ENCODE measurements at places on chromosomes 2 and 18.

DNA sequence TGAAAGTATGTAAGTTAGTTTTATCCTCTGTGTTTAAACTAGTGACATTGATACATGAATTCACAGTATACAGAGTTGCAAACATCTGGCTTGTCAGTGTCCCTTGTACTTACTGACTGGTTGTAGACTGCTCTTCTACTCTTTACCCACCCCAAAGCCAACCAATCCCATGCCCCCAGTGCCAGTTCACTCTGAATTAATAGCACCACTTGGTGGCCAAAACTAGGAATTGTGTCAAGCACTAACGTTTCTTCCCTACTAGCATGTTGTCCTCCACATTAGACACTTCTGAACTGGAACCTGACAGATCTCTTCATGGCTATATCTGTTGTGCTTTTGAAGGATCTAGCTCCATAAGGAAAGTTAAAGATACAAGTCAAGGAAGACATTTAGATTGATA, 27.2 kb upstream of the OTX1 start:
- no peak for DNase-seq

DNA sequence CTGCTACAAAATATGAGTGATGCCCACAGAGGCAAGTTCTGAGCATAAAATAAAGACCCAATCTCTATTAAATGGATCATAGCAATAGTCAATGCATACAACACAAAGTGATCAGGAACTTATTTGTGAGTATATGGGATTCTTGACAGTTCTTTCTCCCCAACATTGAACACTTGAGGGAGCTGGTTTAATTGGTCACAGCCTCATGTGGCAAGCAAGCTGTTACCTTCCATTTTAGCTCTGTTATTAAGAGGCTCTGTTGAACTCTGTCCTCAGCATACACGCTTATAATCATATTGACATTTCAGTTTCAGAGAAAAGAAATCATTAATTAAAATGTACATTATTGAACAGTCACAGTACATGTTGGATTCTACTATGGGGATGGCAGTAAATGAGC, 37.6 kb upstream of the PAX3 start:
- DNase-seq = no peak

GRCh38 chr2:238022594-238023157, 38.1 kb upstream of the SCLY start:
- no peak for DNase-seq

GRCh38 chr18:55858661-55859515, 270.9 kb upstream of the TCF4 start:
- DNase-seq = no peak

DNA sequence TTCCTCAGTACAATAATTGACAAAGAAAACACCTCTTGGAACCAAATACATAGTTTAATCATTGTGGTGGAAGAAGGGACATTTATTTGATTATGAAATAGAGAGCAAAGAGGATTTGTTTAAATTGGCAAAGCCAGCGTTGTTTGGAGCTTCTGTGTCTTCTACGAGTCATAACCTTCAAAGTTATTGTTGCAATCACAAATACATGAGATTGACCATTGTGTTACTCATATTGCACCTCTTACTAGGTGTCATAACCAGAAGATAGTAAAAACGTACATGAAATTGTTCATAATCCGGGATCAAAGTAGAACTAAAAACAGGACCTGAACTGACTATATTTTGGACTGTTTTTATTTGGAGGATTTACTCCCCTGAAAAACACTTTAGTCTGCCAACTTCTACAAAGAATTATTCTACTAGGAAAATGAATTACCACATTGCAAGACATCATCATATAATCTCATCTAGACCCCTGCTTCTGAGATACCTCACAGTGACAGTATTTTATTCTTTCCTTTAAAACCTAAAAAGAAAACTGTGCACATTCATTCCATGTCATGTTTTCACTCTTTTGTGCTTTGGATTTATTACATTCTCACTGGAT, 151.7 kb upstream of the KLF7 start:
- no peak for DNase-seq

DNA sequence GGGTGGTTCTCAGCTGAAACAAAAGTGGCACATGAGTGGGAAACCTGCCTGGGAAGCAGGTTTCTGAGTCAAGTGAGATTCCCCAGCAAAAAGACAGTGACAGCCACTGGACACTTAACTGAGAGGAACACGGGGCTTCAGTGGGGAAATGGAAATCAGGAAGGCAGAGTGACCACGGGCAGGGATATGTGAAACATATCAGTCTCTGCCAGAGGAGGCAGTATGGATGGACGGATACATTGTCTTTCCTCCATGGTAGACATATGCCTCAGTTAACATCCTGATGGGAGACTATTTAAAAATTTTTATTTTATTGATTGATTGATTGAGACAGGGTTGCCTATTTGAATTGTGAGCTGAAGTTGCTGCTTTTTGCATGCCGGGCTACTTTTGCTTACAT, 292.1 kb downstream of the NBAS start:
- DNase-seq = no peak

DNA sequence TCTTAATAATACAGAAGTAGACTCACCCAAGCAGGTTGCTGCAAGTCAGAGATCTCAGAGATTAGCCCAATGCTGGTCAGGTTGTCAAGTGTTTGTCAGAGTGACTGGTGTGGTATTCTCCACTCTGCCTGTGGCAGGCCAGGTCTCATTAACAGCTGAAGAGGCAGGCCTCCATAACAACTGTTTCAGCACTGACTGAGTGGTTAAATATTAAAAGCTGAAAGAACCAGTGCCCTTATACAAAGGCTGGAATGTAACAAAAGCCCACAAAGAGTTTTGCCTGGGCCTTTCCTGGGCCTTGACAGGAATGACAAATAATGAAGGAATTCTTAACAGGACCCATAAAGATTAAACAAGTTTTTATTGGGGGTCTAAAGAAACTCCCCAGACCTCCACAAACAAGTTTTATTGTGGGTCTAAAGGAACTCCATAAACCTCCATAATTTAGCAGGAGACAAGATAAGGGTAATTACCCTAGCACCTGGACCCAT, 26.8 kb downstream of the SULT1C2 start:
- DNase-seq = no peak

- DNase-seq = no peak
These were observed 10.4 kb upstream of the DOCK10 start for GRCh38 chr2:225052703-225053102.

DNA sequence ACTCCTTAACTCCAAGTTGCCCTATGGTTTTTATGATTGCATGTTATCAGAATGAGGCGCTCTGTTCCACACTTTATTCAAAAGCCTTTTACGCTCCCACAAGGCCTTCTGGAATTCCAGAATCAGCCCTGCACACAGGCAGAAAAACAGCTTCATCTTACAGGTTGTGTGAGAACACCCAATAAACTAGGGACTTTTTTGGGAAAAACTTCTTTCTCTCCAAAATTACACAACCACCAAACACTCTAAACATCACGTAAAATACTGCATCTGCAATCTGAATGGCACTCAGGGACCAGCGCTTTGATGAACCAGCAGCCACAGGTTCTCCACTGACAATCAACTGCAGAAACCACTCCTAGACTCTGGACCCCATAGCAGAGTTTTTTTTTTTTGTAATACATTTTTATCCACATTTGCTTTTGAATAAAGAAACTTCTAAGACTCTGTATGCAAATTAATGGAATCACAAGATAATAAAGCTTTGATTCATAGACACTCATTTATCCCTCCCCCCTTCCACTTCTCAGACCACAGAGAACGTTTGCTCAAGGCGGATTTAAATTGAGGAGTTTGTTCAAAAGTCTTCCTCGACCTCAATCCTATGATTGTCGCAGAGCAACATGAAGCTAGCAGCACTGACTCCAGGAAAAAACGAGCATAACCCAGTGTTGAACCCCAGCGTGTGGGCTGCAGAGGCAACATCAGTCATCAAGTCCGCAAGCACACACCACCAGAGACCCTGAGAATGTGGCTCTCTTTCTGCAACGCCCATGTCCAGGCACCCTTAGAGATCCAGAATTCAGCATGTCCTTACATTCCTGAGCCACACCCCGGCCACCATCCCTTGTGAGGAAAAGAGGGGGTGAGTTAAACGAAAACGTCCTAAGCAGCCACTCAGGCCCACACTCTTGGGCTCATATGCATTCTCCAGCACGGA, 116.5 kb downstream of the MBP start:
- no peak for DNase-seq

- DNase-seq = peak; percentile 76
These were observed 124.7 kb upstream of the ZNF516 start for GRCh38 chr18:76619621-76620315.

GRCh38 chr2:232872826-232873225, 2.8 kb downstream of the SNORC start:
- no peak for DNase-seq

DNA sequence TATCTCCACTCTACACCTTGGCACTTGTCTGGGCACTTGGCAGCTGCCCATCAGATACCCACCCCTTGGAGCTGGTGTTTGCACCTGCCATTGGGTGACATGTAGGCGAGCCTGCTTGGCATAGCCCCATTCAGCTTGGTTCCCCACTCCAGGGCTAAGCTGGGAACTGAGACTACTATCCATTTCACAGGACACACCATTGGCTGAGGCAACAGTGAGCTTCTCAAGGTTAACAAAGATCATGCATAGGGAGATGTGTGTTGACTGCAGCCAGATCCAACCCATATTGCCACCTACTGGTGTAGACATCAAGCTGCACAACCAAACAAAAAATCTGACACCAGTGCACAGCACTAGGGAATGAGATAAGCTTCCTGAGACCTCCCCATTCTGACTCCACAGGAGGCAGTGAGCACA, 1389.8 kb upstream of the TMEFF2 start:
- DNase-seq = no peak

DNA sequence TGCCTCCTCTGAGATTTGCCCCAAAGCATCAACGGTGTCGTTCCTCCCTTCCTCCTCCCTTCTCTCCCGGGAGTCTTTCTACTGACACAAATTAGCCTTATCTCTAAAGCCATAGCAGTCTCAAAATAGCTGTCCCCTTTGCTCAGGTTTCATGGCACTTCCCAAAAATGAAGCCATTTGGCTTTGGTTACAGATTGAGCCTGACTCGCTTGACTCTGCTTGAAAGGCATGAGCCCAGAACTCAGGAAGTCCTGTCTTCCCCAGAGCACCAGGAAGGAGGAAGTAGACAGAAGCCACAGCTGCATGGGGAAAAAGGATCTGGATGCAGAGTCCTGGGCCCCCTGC, 234.4 kb upstream of the RGPD4 start:
- no peak for DNase-seq

DNA sequence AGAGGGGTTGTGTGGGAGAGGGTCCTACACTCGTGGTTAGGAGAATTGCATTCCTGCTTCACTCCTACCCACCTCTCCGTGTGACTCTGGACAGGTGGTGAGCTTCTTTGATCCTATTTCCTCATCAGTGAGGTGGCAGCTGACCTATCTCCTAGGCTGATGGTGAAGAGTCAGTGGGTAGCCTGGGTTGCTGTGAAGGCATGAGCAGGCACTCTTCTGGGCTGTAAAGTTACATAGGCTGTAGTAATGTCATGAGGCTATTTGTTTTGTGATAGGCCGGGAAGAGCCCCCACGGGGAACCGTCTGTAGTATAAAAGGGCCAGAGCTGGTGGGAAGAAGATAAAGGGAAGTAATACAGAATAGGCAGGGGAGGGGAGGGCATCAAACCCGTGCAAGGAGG, 83.8 kb downstream of the TMEM247 start:
- no peak for DNase-seq

DNA sequence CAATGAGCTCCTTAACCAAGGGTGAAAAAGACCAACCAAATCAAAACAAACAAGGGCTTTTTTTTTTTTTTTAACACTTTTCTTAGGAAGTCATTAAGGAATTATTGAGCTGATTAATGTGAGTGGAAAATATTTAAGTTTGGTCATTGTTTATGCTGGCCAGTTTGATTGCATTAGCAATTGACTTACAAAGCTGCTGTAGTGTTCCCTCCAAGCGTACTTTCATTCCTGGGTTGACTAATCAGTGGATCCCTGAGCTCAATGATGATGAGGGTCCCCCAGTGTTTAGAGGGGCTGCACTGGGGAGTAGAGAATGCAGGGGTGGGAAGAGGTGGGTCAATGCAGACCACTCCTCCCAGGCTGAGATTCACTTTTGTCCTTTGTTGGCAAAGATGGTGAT, 119.3 kb downstream of the PRKCE start:
- no peak for DNase-seq

DNA sequence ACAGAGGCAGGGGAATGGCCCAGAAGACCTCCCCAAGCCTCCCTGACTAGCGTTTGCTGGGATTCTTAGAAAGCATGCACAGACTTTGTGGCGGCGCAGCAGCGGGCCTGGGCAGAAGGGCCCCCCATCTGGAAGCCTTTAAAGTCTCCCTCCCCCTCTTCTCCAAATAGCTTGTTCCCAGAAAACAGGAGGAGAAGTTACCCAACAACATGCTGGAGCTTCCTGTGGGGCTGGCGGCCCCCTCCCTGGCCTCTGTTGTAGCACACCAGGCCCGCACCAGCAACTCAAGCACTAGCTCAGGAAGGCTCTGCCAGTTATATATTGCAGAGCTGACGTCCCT, 334.8 kb downstream of the DYSF start:
- no peak for DNase-seq

- no peak for DNase-seq
These were observed 48.8 kb downstream of the TCF4 start for GRCh38 chr18:55539240-55539639.

DNA sequence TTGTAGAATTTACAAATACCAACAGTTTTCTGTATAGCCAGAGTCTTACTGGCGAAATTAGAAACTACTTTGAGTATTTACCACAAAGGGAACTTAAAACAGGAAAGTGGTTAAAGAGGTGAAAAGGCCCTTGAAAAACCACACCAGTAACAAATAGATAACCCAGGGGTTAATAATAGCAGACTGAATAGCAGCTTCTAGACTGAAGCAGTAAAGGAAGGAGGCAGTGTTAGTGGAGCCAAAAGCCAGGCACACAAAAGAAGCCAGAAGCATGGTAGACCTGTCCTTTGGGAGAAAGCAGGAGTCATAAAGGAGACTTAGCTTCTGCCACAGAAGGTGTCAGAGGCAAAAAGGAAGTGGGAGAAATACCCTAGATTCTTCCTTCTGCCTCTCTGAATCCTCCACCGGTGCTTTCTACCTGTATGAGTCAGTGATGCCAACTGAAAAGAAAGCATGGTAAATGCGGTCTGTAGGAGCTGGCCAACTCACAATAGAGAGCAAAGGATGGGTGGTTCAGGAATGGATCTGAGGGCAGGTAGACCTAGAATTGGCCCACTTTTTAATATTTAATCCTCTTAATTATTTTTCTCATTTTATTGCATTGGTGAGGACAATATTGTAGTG, 97.3 kb downstream of the ARL6IP6 start:
- no peak for DNase-seq

DNA sequence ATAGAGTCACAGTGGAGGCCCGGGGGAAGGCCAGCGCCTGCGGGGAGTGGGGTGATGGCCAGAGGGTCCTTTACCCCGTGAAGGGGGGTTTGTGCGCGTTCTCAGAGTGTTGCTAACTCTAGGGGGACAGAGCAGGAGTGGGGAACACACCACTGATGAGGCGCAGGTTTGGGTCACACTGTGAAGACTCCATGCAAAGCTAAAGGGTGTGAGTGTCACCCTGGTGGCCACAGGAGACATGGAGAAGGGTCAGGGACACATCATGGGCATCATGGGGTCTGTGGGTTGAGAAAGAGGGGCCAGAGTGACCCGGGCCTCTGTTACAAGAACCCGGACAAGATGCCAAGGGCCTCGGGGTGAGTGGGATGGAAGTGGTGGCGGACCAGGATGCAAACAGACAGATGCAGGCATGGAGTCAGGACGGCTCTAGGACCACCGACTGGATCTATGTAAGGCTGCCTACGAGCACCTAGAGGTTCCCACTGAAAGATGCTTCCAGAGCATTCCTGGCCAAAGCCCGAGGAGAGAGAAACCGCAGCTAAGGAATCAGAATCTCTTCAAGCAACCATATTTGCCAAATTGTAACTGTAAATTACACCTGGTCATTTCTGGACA, 84.3 kb downstream of the PXDN start:
- no peak for DNase-seq

- no peak for DNase-seq
These were observed 11.1 kb downstream of the DHRS9 start for GRCh38 chr2:169080250-169081069.
